ENCODE measurements at places on chromosomes 7 and 10.

DNA sequence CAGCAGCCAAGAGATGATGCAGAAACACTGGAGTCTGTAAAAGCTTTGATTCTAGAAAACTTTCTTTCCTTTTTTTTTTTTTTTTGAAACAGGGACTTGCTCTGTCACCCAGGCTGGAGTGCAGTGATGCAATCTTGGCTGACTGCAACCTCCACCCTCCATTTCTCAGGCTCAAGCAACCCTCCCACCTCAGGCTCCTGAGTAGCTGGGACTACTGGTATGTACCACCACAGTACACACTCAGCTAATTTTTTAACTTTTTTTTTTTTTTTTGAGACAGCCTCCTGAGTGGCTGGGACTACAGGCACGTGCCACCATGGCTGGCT, 17.0 kb upstream of the BAG3 start:
- DNase-seq: no peak

DNA sequence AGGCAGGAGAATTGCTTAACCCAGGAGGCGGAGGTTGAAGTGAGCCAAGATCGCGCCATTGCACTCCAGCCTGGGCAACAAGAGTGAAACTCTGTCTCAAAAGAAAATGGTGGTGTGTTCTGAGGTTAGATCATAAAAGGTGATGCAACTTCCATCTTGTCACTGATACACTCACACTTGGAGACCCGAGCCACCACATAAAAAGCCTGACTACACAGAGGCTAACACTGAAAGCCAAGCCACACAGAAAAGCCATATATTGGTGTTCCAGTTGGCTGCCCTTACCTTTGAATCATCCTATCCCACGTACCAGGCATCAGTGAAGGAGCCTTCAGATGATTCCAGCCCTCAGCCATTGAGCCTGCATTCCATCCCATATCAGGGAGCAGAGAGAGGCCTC, 4.0 kb downstream of the MORN4 start:
- no peak for DNase-seq

DNA sequence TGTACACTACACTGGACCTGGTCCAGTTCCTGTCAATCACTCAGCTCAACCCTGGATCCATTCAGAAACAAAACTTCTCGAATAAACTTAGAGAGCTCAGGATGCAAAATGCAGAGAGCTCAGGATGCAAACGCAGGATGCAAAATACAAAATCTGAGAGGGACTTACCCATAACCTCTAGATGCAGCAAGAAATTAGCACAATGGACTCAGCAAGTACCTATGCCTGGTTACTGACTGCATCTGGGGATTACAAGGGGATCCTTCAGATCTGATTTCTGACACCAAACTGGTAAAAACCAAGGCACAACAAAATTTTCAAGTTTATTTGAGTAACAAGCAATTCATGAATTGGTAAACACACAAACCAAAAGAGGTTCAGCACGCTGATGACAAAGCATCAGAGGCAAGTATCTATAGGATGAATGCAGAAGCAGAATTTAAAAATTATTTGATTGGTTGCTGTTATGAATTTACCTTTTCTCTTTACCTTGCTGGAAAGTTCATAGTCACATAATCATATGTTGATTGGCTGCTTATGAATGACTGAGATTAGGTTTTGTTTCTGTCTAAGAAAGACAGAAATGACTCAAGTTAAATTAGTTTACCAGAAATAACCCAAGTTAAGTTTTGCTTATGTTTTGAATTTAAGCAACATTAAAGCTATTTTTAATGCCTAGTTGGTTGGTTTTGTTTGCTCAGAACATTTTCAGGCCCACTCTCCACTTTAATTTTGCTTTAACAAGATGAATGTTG, 11.4 kb downstream of the GIMAP6 start:
- peak; percentile 41 for DNase-seq

- DNase-seq: peak; percentile 30
These were observed 156.3 kb upstream of the KMT2E start for GRCh38 chr7:104857458-104858425.

GRCh38 chr7:106256144-106256543, 28.6 kb downstream of the NAMPT start:
- no peak for DNase-seq

- DNase-seq: no peak
These were observed 247.0 kb downstream of the STK31 start for GRCh38 chr7:23956772-23957576.

- no peak for DNase-seq
These were observed 42.7 kb downstream of the NPTX2 start for GRCh38 chr7:98659756-98660155.

Measured in activated CD4-positive, alpha-beta T cell treated with anti-CD3 and anti-CD28 coated beads, Interleukin-10, Interleukin-2, amounts not matched to agents 100 ng/mL and 50 ng/mL, durations not matched to agents 16 hours and 8 hours (primary cell).